ENCODE measurements at places on chromosomes 13 and 19.
A peak's percentile ranks its signal among the peaks of the same experiment; 100 is the strongest.

- DNase-seq, result no peak
Observed at GRCh38 chr19:1073956-1074517, 7.1 kb downstream of the ARHGAP45 start.

GRCh38 chr19:41753936-41754529, 1.3 kb upstream of the CEACAM6 start:
- no peak for DNase-seq

DNA sequence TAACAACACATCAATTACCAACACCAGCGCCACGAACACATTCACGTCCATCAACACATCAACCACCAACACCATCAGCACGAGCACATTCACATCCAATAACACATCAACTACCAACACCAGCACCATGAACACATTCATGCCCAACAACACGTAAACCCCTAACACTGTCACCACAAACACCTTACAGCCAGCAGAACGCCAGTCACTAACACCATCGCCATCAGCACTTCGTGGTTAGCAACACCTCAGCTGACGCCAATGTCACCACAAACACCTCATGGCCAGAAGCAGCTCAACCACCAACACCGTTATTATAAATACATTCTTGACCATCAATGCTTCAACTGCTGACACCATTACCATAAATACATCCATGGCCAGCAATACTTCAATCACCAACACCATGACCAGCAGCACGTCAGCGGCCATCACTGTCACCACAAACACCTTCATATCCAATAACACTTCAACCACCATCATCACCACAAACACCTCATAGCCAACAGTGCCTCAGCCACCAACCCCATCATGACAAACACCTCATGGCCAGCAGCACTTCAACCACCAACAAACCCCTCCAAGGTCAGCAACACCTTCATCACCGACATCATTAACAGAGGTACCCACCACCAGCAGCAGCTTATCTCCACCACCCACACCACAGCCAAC, 9.4 kb downstream of the FCER2 start:
- DNase-seq, result no peak

GRCh38 chr19:42697884-42698283, 42.4 kb downstream of the PSG3 start:
- no peak for DNase-seq

DNA sequence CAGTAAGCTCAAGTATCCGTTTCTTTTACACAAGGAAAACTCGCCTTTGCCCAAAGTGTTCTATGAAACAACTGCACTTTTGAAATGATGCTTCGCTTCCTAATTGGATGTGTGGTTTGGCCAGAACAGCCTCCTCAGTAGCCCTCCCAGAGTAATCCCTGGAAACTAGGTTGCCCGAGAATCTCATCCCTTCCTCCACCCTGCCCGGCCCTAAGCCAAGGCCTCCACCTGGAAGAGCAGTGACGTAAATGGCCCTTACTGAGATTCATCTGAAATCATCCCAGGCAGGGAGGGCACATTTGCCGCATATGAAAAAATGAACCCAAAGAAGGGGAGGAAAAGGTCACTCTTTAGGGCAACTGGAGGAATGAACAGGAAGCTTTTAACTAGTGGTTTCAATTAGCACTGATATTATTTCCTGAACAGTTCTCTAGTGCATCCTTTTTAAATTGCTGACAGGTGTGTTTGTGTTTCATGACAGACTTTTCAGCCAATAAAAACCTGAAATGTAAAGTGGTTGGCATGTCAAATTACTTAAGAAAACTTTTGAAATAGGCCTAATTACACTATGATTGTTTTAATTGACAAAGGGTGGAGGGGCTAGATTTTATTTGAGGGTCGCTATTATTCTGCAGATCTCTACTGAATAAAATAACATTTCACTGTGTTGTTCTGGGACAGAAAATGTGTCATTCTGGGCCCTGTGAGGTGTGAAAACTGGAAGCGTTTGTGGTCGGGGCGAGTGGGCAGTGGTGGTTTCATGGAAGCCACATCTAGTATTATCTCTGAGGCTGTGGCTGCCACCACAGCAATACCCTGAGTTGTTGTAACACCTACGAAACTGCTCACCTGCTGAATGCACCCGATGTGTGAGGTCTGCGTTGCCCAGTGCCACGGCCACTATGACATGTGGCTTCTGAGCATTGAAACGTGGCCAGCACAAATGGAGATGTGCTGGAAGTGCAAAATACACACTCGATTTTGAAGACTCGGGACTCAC, 112.1 kb downstream of the ZIC5 start:
- no peak for DNase-seq

DNA sequence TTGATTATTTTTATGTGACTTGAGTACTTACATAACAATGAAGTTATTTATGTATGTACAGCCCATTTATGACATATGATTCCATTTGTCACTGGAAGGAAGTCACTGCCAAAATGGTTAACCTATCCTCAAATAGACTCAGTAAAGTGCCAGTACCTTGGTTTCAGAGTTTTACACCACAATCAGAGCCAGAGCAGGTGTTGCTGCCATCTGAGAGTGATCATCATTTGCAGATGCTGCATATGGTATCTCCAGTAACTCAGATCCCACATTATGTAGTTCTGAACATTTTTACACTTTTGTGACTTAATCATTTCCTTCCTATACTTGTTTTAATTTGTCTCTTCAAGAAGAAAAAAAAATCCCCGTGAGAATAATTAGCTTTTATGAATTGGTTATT, 313.3 kb downstream of the HS6ST3 start:
- DNase-seq, result no peak

DNA sequence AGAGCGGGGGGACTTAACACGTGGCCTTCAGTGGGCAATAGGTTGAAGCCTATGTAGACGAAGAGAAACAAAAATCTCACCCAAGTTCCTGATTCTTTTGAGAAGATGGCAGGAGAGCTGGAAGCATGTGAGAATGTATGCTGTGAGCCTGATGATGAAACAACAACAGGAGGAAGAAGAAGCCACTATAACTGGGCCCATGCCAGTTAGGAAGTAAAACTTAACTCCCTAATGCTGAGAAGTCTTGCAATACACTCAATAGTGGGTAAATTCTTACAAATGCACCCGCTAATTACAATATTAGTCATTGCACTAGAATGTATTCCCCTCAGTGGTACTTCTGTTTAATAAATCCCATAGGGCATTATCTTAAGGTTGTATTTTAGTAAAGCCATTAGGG, 9.1 kb downstream of the PCDH17 start:
- no peak for DNase-seq

GRCh38 chr19:3401004-3401768, 34.8 kb downstream of the NFIC start:
- no peak for DNase-seq

- DNase-seq, result peak; percentile 95
Observed at GRCh38 chr19:51546650-51547396, 15.4 kb upstream of the SIGLEC6 start.

DNA sequence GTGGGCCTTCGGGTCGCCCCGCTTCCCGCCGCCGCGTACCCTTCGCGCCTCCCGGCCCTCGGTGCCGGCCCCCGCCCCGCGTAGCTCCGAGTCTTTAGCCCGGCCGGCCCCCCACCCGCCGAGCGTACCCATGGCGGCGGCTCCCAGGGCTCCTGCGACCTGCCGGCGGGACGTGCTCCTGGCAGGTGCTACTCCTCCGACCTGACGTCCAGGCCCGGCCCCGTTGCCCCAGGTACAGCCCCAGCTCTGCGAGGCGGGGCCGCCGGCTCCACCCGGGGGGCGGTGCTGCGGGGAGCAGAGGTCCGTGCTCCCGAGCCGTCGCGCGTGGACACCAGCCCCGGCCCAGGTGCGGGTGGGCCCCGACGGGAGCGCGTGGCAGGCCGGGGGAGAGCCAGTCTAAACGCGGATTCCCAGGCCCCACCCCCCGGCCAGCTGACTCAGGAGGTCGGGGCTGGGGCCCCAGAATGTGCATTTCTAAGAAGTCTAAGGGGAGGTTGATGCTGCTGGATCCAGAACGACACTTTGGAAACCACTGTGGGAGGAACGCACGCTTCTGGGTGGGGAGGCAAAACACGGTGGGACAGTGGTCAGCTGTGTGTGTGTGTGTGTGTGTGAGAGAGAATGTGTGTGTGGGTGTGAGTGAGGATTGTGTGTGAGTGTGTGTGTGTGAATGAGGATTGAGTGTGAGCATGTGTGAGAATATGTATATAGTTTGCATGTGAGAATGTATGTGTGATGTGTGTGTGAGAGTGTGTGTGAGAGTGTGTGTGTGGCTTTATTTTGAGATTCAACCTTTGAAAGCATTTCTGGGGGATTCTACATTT, at the start of gene SLC15A1:
TSS of gene SLC15A1 (minus strand) at position 206 of the 824 bp plus-strand sequence. CDS start at position 132, 74 bp downstream.
- no peak for DNase-seq

- DNase-seq, result no peak
Observed at GRCh38 chr13:102945324-102945815, 99.5 kb downstream of the ERCC5 start.

- DNase-seq, result no peak
Observed at GRCh38 chr13:71242201-71242600, 624.8 kb downstream of the DACH1 start.

GRCh38 chr19:39813264-39813993, 20.5 kb downstream of the DYRK1B start:
- DNase-seq, result no peak

- DNase-seq, result no peak
Observed at GRCh38 chr19:22052644-22053013, 345 bp downstream of the ZNF257 start.

GRCh38 chr19:17473041-17473440, 2.7 kb downstream of the SLC27A1 start:
- peak; percentile 63 for DNase-seq

- DNase-seq, result no peak
Observed at GRCh38 chr13:95354156-95354555, 52.9 kb upstream of the ABCC4 start.

DNA sequence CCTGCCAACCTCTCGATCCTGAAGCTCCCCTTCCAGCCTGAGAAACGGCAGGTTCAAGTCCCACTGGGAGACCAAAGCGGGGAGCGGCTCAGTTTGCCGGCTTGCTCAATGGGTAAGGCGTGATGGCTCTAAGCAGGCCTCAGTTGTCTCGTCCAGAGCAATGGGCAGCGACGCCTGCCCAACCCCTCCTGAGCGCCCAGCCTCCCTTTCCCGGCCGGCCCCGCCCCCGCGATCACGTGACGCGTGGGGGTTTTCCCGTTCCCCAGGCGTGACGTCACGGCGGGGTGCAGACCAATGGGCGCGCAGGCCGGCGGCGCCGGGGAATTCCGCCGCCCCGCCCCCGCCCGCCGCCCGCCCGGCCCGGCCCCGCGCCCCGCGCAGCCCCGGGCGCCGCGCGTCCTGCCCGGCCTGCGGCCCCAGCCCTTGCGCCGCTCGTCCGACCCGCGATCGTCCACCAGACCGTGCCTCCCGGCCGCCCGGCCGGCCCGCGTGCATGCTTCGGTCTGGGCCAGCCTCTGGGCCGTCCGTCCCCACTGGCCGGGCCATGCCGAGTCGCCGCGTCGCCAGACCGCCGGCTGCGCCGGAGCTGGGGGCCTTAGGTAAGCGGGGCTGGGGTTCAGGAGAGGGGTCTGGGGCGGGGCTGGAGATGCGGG, at the start of gene RELB:
TSS of gene RELB (plus strand) at position 378 of the 653 bp plus-strand sequence. CDS start at position 494, 116 bp downstream.
- no peak for DNase-seq

GRCh38 chr19:7550987-7551761, 15.7 kb downstream of the PNPLA6 start:
- no peak for DNase-seq

DNA sequence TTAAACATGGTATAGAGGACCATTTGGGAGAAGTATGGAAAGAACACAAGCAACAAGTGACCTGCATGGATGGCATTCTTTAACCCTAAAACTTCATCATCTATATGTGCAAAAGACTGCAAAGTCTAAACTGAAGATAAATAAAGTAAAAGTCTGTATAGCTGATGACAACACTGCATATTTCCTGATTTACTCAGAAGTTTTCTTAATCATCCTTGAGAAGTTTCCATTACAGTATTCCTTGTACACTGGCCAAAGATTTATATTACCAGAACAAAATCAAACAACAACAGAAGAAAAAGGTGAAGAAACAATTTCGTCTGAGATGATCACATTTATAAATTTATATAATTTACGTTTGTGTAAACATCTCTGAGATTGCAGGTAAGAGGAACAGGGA, 805.7 kb downstream of the PCDH9 start:
- DNase-seq, result no peak

DNA sequence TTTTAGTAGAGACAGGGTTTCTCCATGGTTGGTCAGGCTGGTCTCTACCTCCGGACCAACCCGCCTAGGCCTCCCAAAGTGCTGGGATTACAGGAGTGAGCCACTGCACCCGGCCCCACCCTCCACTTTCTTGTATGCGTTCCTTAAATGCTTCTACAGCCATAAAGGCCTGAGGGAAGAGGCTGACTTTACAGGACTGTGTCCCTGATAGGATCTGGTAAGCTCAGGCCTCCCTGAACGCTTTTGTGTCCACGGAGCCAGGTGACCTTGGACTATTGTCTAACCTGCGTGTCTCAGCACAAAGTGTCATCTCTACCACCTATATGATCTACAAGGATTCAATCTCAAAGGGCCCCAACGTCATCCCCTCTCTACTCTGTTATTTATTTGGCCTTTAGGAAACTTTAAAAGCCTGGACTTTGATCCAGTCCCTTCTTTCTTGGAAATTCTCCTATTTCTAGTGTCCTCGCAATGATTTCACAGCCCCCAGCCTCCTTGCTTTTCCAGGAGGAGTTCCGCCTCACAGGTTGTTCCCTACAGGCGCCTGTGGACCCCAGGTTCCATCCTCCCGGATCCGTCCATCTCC, 701 bp downstream of the ZNF552 start:
- DNase-seq, result no peak

GRCh38 chr19:23993440-23993839, 78.8 kb downstream of the ZNF726 start:
- no peak for DNase-seq

- DNase-seq, result no peak
Observed at GRCh38 chr13:113904411-113904810, 40.5 kb upstream of the GAS6 start.

DNA sequence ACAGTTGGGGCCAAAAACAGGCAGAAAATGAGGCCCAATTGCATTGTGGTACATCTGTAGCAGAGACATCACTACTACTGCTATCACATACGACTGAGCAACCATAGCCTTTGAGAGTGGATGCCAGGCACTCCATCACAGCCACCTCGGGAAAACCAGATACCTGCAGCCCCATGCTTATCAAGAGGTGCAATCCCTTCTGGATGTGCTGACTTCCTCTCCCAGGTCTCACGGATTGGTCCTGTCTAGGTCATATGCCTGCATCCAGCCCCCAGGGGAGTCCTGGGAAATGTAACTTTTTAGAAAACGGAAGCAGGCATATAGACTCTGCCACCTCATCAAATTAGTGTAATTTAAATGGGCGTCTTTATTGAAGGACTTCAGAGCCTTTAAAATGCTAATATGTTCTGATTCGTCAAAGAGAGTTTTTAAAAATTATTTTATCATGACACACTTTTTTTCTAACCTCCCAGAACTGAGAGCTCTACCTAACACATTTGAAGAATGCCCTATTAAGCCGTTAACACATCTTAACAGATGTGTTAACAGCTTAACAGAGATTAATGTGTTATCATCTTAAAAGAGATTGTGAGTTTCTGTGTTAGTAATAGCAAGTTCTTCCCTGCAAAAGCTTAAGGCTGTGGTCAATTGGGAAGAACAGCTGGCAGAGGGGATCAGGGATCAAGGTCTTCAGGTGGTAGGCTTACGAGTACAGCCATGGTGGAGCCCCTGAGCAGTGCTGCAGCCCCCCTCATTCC, 63.9 kb downstream of the DLEU7 start:
- DNase-seq, result no peak

GRCh38 chr13:73092829-73093228, 34.0 kb downstream of the KLF5 start:
- no peak for DNase-seq
